ENCODE measurements at places on chromosomes 5 and 9.

DNA sequence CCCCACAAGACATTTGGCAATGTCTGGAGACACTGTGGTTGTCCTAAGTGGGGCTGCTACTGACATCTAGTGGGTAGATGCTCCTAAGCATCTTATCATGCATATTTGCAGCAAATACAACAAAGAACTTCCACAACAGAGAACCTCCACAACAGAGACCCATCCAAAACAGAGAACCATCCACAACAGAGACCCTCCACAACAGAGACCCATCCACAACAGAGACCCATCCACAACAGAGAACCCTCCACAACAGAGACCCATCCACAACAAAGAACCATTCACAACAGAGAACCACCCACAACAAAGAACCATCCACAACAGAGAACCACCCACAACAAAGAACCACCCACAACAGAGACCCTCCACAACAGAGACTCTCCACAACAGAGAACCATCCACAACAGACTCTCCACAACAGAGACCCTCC is 32.8 kb downstream of the ARPC5L start:
- DNase-seq = no peak

- DNase-seq = no peak
These were observed 41.4 kb upstream of the IL7R start for GRCh38 chr5:35815089-35815936.

DNA sequence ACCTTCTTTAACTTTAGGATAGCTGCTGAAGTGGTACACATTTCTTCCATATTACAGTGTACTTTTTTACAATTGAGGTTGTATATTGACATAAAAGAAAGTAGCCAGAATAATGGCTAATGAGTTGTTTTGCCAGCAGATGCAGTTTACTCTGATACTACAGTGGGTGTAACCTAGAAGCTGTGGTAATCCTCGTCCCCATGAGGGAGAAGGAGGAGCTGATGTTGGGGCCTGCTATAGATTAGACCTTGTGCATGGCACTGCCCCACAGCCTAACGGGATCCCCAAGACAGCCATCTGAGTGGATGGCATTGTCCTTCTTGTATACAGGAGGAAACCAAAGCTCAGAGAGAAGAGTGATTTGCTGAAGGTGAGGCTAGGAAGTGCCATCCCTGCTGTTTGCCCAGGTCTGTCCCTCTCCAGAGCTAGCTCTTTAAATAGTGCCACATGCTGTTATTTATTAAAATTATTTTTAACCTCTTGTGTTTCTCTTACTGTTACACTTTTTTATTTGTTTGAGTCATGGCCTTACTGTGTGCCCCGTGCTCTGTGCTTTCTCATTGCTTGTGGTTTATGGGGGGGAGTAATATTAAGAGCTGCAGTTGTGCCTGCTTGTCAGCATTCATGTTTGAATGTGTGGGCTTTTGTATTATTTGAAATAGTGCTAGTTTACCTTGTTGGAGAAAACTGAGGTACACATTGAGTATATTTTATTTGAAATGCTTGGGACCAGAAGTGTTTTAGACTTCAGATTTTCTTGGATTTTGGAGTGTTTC is 65.3 kb downstream of the ICE1 start:
- no peak for DNase-seq

DNA sequence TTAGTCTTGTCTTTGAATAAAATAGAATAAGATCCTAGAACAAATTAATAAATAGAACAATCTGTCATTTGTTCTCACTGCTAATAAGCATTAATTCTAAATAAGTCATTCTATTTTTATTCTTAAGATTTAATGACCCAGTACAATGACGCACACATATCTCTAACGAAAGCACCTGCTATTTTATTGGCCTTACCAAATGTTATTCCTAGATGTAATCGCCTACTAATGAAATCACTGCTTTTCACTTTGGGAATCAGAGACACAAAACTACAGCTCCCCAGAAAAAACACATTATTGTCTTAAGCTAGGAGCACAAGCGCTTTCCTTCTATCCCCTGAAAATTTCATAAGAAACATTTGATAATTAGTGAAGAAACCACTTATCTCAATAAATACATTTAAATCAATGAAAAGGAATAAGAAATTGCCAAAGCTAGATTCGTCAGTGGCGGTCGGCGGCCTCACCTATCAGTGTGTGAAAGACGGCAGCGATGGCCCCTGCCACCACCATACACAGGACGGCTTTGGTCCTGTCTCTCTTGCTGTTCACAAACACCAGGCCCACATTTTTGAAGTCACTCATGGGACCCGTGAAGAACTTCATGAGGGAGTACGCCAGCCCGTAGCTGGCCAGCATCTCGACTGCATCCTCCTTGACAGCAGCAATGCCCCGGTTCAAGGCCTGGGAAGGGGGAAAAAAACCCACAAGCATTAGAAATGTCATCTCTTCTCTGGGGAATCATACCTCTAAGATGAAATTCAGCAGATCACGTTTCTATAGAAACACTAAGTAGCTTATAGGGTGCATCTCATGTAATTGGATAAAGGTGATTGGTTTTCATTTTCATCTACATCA is 102.8 kb downstream of the ANKH start:
- DNase-seq = no peak

- no peak for DNase-seq
These were observed 89.3 kb downstream of the FEM1C start for GRCh38 chr5:115455301-115455707.

DNA sequence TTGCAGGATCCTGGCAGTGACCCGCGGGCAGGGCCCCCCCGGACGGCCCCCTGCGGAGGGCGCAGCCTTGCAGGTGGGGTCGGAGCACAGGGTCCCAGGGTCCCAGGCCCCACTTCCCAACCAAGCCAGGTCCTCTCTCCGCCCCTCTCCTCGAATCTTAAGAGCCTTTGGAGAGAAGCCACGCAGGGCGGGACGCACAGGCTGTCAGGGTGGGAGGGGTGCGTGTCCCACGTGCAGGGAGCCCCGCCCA is 18.4 kb upstream of the EGFL7 start:
- no peak for DNase-seq

DNA sequence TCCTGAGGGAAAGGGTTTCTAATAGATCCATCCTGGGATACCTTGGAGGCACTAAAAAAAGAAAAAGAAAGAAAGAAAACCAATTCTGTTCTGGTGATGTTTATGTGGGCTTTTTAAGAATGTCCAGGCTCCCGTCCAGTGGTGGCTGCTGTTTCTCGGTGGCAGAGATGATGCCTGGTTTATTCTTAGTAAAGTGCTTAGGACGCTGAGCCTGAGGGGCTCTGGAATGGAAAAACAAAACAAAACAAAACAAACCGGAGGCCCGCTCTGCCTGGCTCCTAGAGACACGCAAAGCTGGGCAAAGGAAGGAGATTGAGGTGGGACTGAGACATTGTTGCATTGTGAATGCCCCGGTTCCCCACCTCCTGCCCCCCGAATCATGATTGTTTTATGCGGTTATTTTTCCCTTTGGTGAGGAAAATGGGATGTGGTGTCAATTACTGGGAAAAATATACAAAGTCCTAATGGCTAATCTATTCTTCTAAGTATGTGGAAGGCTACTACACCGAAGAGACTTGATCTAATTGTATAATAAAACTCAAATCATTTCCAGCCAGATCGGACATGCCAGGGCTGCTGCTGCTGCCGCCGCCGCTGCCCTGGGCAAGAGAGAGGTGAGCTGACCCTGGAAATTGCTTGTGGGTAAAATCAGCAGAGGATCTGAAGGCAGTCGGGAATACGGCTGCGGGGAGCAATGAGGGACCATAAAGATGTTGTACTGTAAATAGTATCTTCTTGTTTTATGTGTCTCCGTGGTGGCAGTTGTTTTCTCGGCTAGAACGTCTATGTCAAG is 644.9 kb downstream of the CCDC171 start:
- no peak for DNase-seq

DNA sequence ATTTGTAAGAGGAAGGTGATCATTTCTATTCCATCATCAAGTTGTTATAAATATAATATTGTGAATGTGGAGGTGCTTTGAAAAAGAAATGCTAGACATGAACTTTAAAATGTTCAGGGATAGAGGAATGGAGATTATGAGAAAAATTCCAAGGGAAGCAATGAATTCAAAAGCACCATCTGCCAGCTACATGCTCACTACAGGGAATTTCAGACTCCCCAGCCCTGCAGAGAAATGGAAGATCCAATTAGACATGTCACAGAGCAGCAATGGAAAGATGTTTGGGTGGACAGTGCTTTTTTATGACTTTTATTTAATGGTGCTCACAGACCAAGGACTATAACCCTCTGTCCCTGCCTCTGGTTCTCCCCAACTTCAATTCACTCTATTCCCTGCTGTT is 209.7 kb downstream of the ESM1 start:
- no peak for DNase-seq

DNA sequence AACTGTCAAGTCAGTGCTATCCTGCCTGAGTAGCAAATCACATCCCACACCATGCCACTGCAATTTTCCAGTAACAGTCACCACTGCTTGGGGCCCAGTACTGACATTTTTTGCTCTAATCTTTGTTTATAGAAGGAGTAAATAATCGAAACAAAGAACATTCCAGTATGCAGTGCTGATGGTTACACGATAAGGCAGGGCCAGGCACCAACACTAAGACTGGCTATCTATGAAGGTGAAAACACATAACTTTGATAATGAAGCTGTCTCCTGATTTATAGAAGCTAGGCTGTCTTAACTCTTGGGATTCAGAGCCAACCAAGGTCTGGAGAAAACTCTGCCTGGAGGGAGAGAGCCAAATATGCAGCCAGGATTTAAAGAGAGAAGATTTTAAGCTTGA is 365.3 kb downstream of the BNC2 start:
- DNase-seq = no peak

DNA sequence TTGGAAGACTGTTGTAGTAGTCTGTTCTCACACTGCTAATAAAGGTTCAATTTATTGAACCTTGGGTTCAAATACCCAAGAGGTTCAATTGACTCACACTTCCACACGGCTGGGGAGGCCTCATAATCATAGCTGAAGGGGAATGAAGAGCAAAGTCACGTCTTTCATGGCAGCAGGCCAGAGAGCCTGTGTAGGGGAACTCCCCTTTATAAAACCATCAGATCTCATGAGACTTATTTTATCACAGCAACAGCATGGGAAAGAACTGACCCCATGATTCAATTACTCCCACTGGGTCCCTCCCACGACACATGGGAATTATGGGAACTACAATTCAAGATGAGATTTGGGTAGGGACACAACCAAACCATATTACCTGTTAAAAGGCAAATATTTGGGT is 268.2 kb downstream of the TMEM167A start:
- DNase-seq = no peak

GRCh38 chr9:131609099-131609830 is 63.9 kb downstream of the PRRT1B start:
- DNase-seq = no peak

GRCh38 chr5:32585122-32585445 is 273 bp upstream of the SUB1 start:
- DNase-seq = no peak

DNA sequence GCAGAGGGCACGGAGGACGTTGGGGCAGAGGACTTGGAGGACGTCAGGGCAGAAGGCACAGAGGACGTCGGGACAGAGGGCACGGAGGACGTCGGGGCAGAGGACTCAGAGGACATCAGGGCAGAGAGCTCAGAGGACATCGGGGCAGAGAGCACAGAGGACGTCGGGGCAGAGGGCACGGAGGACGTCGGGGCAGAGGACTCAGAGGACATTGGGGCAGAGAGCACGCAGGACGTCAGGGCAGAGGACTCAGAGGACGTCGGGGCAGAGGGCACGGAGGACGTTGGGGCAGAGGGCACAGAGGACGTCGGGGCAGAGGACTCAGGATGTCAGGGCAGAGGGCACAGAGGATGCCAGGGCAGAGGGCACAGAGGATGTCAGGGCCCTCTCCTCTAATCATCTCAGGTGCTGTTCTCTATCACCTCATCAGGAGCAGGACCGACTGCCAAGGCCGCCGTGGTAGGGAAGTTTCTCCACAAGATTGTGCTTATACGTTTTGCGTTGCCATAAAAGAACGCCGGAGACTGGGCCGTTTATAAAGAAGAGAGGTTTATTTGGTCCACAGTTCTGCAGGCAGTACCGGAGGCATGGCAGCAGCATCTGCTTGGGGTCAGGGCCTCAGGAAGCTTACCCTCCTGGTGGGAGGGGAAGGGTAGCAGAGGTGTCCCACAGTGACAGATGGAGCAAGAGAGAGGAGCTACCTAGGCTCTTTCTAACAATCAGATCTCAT is 29.4 kb upstream of the ADAMTS2 start:
- no peak for DNase-seq

GRCh38 chr9:21853414-21853813 is 51.0 kb downstream of the MTAP start:
- DNase-seq = no peak

DNA sequence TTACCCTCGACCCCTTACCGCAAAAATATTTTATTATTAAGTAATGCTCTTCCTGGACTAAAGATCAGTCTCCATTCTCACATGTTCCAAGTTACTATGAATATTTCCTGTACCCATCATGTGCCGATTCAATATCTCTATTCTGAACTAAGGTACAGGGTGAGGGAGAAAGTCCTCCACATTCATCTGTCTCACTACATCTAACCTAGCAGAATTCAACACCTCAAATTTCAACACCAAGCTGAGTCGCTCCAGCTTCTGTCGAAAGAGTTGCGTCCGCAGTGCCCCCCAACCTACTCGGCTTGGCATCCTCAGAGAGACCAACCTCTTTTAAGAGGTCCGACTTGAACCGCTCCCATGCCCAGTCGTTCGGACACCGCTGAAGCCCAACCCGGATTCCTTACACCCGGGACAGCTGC is 1.0 kb downstream of the CERT1 start:
- DNase-seq = no peak

DNA sequence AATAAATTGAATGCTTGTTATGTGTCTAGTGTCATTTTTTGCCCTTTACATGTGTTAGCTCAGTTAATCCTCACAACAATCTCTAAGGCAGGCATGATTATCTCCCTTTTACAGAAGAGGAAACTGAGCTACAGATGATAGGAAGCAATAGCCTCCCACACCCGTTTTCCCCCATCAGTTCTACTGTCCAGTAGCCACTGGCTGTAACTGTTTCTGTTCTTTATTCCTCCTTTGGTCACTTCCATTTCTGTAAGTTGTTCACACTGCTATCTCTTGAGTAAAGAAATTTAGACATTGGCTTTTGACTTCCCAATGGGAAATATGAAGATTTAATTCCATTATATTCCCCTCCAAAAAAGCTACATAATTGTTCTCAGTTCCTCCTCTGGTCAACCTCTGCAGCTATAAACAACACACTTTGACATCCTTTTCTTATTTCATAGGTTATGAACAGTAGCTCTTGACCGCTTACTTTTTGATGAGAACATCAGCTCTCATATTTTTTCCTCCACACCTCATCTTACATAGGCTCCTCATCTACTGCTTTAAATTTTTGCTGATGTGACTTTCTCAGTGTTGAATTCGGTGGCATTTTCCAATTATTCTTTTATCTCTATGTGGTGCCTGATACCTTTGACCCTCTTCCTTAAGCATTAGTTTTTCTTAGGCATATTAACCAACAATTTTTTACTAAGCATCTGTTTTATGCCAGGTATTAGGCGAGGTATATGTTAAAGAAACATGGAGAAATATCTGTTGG is 21.4 kb downstream of the SPZ1 start:
- DNase-seq = no peak

- no peak for DNase-seq
These were observed 93.9 kb downstream of the DAB2IP start for GRCh38 chr9:121745396-121745695.

All from left renal cortex interstitium (tissue), 4 donors.